ENCODE measurements at places on chromosomes 2 and 18.

DNA sequence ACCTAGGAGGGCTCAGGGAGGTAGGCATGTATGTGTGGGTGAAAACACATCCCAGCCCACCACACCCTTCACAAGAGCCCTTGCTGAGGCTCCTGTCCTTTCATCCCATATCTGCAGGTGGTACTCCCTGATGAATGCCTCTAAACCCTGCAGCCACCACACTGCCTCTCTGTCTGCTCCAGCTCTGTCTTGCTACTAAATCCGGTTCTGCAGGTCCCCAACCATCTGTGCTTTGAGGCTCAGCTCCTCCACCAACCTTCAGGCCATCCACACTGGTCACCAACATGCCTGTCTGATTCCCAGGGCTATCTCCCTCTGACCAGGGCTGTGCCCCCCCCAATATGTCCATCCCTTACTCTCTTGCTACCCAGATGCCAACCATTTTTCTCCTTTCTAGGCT lies 92.7 kb downstream of the BIN1 start:
- no peak for DNase-seq

- no peak for DNase-seq
These were observed 156.7 kb downstream of the FHOD3 start for GRCh38 chr18:36454245-36454644.

GRCh38 chr2:16018277-16019059 lies 78.1 kb downstream of the MYCN start:
- no peak for DNase-seq

DNA sequence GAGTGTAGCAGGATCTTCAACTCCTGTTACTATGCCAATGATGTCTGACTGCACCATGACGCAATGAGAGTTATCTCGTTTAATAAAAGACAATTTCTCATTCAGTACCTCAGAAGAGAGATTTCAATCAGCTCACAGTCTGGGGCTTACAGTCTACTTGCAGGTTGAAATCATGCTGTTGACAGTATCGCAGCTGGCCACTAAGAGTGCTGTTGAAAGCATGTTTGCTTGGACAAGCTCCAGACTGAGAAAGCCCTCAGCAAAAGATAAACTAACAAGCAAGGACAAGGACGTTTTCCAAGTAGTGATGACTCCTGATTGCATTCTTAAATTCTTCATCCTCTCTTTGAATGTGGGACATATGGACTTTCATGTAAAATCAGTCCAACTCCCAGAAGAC lies 145.2 kb upstream of the SYT4 start:
- no peak for DNase-seq

- no peak for DNase-seq
These were observed 1129.9 kb upstream of the GYPC start for GRCh38 chr2:125526093-125526492.

GRCh38 chr2:179898873-179899272 lies 37.5 kb upstream of the ZNF385B start:
- peak; percentile 17 for DNase-seq

- DNase-seq, result peak; percentile 47
These were observed 191.8 kb downstream of the FTCDNL1 start for GRCh38 chr2:199659207-199659606.

DNA sequence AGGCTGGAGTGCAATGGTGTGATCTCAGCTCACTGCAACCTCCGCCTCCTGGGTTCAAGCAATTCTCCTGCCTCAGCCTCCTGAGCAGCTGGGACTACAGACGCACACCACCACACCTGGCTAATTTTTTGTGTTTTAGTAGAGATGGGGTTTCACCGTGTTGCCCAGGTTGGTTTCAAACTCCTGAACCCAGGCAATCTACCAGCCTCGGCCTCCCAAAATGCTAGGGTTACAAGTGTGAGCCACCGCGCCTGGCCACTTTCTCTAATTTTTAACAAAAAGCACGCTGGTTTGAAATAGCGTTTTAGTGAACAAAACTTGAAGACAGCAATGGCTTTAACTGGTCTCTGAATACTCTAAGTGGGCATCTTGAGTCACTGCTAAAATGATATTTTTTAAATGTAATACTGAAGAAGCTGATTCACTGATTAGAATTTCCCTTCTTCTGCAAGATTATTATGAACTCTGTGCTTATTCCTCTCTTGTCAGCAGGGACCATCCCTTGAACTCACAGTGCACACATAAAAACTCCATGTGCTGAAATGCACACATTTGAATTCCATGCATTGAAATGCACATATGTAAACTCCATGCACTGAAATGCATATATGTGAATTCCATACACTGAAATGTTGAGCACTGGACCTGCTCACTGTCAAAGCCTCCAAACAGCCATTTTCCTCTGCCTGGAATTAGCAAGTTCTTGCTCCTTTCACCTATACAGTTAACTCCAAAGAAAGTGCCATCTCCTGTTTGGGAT lies 1411.5 kb upstream of the ACVR2A start:
- no peak for DNase-seq

- peak; percentile 88 for DNase-seq
These were observed 46.2 kb downstream of the CAB39 start for GRCh38 chr2:230758566-230759480.

GRCh38 chr2:102069311-102069974 lies 73.1 kb upstream of the IL1R1 start:
- DNase-seq, result no peak

GRCh38 chr2:68791914-68792313 lies 57.3 kb downstream of the ARHGAP25 start:
- no peak for DNase-seq

GRCh38 chr18:24514439-24514838 lies 54.0 kb downstream of the HRH4 start:
- DNase-seq, result peak; percentile 67

- no peak for DNase-seq
These were observed 19.4 kb downstream of the DNMT3A start for GRCh38 chr2:25322312-25322711.

GRCh38 chr18:27366665-27367064 lies 181.6 kb upstream of the CHST9 start:
- DNase-seq, result no peak

GRCh38 chr18:62073461-62074281 lies 113.2 kb downstream of the PIGN start:
- no peak for DNase-seq

DNA sequence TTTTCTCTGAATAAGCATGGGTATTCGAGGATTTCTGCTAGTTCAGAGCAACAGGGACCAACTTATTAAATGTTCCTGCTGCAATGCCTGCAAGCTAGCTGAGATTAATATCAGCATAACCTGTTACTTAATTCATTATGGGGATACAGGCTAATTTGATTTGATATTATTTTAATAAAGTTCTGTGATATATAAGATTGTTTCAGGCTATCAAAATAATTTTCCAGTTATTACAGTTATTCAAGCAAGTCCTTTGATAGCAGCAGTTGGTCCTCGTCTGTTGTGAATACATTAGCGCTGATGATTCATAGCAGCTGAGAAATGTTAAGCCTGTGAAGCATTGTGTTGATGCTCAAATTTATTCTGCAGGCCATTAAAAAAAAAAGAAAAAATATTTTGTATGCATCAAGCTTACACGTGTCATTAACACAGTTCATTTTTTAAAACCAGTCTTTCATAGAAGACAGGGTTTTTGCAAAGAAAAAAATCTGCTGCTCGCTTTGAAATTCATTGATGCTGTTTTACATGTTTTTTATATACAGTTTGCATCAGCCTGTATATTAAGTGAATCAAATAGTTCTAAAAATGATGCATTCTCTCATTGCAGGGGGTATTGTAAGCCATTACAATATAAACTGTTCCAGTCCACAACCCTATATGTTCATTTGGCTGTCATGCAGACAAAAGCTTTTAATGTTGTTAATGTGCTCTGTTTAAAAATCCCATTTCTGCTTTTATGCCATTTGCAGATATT lies 482.5 kb downstream of the BCL11A start:
- peak; percentile 68 for DNase-seq

DNA sequence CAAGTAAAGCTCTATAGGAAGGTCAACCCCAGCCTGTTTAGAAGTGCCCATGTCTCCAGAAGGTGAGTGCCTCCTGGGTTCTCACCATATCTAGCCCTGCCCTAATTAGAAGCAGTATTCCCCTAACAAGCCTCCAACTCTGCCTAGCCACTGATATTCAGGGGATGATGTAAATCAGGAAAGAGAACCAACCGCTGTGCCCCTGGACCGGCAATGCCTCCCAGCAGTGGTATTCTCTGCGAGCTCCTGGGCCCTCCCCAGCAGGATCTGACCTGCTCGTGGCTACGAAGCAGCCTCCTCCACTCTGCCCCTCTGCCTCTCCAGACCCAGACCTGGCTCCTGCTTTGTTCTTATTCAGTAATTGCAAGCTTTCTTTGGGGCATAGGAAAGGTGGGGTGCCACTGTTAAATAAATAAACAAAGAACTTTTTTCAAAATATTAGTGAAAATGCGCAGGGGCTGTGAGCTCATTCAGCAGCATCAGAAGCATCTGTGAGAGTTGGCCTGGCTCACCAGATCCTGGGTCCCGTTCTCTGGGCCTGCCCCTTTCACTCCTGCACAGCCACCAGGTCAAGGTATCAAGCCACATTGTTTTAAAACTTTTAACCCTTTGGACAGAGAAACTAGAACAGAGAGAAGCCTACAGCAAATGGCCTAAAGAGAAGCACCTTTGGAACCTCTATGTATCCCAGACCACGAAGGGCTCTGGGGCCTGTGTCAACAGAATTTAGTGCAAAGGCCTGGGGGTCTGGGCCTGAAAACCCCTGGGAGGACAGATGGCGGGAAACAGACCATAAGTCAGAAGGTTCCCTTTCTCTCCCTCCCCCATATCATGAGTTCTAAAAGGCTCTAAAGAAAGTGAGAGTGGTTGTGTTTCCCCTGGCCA lies 11.9 kb downstream of the MREG start:
- no peak for DNase-seq

GRCh38 chr2:2914252-2914651 lies 463.4 kb downstream of the EIPR1 start:
- no peak for DNase-seq

GRCh38 chr18:13279181-13280069 lies 60.9 kb downstream of the LDLRAD4 start:
- no peak for DNase-seq

GRCh38 chr2:177262092-177262491 lies 2.4 kb downstream of the NFE2L2 start:
- DNase-seq, result no peak

GRCh38 chr18:26549263-26550094 lies 1.1 kb upstream of the KCTD1 start:
- peak; percentile 76 for DNase-seq

- DNase-seq, result no peak
These were observed 58.9 kb downstream of the TRAPPC8 start for GRCh38 chr18:31884020-31884419.

DNA sequence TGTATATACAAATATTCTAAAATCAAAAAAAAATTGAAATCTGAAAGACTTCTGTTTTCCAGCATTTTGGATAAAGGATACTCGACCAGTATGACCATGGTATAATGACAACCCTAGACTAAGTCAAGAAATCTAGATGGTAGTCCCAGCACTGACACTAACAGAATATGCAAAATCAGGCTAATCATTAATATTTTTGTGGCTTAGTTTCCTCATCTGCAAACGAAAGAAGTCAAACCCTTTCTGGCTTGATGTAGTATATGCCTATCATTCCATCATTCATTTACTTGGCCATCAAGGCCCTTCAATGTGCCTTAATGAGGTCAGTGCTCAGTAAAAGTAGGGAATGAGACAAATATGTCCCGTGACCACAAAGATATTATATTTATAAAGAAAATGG lies 83.5 kb downstream of the NCKAP5 start:
- DNase-seq, result no peak

DNA sequence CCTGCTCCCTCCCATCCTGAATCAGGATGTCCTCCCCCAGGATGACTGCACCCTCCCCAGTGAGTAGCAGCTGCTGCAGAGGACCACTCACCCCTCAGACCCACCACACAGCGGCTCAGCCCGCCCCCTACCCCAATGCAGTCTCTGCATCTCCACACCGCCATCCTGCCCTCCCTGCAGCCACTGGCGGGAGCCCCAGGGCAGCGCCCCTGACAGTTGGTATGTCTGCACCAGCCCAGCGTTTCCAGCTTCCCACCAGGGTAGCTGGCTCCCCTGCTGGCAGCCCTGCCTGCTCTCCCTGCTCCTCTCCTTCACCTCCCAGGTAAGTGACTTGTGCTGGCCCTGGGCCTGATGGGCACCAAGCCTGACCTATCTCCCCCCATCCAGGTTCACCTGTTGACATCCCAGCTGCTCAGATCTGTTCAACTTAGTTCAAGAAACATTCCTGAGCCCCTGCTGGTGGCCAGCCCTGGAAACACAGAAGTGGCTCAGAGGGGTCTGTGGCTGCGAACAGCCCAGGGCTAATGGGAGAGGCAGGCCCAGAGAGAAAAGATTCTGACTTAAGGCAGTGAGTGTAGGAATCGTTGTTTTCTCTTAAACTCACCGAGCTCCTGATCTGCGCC lies 117.7 kb upstream of the RAB6C start:
- no peak for DNase-seq

DNA sequence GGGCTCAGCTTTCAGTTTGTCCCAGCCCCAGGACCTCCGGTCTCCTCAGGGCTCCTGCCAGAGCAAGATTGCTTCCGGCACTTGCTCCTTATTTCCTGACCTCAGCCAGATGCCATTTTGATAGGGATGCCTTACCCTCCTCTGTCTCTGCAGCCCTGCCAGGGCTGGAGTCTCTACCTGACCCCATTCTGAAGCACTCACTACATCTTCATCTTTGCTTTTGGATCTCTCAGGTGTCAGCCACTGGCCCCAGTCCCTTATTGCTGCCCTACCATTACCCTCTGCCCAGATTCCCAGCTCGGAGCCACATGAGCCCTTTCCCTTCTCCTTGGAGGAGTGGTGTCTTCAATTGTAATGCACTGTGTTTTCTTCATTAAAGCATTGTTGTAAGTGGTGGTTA lies 17.1 kb downstream of the OSBPL6 start:
- DNase-seq, result no peak

GRCh38 chr18:24704946-24705630 lies 244.7 kb downstream of the HRH4 start:
- peak; percentile 42 for DNase-seq

DNA sequence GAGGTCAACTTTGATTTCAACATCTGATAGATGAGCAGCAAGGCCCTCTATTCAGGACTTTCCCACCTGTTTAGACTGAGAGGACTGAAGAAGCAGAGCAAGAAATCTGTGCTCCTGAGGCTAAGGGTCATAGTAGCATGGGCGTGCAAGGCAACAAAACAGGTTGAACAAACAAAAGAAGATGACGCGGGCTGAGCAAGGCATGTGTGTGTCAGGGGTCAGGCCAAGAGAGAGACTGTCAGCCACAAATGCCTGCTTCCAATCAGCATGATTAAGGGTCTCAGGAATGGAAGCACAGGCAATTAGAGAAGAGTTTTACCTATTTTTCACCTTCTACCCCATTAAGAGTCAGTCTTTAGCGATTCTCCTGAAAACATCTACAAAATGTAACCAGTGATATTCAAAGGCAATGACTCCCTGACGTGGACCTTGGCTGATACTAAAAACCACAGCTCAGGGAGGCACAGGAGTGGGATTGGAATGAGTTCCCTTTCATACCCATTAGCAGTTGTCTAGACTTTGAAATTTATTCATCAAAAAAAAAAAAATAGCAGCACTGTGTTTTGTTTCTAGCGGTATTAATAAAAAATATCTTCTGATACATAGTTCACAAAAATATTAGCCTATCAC lies 81.9 kb downstream of the DYNAP start:
- no peak for DNase-seq

GRCh38 chr2:219430633-219431615 lies 3.7 kb upstream of the SPEG start:
- DNase-seq, result peak; percentile 67

Data from fibroblast of skin of back (primary cell).